ENCODE measurements at places on chromosomes 12 and 14.

DNA sequence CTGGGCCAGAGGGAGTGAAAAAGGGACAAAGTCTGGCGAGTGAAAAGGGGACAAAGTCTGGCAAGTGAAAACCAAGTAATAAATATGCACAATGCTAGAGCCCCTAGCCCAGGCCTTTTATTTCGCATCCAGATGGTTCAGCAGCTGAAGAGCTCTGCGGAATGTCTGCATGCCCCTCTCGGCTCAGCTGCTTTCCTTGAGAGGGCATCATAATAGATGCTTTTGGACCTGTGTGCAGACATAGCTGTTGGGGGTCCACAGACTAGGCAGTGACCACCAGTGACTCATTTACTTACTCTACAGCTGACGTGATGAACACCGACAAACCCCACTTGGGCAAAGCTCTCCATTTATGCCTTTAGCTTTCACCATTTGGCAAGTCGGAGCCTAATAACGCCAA lies 4.3 kb downstream of the NIN start:
- DNase-seq, result no peak

DNA sequence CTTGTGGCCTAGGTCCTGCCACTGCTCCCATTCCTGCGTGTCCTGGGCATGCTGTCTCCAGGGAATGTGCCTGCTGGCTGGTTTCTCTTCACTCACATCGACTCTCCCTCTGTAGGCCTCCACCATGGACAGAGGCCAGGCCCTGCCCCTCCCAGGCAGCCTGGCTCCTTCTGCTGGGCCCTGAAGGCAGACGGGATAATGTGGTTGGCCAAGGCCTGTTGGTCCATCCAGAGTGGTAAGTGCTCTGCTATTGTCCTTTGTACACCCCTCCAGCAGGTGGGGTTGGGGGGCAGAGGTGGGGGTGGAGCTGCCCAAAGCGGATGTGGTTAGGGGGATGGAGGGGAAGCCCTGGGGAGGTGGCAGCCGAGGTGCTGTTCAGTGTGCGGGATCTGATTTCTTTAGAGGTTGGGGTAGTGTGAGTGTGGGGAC lies 9.5 kb upstream of the NR4A1 start:
- DNase-seq, result no peak

DNA sequence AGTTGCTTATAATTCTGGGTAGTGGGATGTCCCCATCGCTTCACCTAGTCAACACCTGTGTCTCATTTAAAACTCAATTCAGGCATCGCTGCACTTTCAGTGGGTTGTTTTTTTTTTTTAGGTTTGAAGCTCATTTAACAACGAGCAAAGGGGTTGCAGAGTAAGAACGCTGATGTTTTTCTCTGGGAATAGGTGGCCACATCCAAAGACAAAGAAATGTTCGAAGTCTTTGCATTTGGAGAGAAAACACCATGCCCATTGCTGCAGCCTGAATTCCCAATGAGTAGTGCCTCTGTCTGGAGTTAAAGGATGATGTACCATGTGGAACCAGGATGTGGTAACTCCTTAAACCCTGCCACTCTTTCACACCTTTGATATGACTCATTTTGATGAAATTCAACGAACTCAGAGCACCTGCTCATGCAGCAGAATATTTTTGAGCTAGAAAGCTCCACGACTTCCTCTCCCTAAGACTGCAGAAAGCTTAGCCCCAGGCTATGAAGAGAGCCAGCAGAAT lies 35.1 kb upstream of the BATF start:
- no peak for DNase-seq

DNA sequence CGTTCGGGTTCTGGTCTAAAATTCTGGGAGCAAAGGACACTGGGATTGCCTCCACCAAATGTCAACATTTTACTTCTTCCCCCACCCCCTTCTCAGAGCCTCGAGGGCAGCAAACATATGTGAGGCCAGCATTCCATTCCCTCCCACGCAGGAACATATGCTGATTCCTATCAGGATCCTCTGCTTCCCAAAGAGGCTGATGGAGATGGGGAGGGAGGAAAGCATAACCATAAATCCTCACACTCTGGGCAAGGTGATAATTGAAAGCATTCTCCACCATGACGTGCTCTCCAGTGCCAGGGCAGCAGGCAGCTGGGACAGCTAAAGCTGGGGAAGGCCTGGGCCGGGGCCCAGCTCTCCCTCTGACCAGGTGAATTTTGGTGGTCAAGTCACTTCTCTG lies 395.0 kb downstream of the ZFP36L1 start:
- no peak for DNase-seq

GRCh38 chr12:60475825-60476224 lies 880.0 kb downstream of the SLC16A7 start:
- no peak for DNase-seq

DNA sequence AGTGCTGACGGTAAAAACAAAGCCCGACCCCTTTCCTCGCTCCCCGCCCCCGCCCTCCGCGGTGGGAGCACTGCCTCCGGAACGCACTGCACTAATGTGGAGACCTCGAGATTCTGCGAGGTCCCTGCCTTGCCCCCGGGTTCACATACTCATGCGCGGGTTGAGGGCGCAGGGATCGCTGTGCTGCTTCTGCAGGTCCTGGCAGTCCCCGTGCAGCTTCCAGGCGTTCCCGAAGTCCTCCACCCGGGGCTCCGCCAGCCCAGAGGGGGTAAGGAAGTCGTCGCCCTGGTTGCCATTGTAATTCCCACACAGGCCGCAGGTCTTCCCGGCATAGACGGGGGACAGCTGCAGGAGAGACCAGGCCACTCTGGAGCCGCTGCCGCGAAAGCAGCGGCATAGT lies 66.8 kb downstream of the VWF start:
- DNase-seq, result no peak

DNA sequence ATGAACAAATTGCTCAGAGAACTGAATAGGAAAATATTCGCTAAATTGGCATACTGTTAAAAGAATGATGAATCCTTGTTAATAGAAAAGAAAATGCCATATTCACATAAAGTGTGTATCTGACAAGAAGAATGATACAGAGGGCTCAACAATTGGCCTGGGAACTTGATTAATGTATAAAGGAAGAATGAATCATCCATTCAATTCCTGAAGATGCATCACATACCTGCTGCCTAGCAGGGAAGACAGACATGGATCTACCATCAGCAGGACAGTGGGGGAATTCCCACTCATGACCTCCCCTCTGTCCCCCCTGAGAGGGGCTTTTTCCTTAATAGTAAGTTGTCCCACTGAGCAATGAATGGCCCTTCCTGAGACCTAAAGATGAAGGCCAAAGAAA lies 13.5 kb downstream of the PTPN21 start:
- no peak for DNase-seq

- no peak for DNase-seq
Measured at GRCh38 chr12:11798006-11798708, 148.7 kb downstream of the ETV6 start.

GRCh38 chr12:45549337-45549902 lies 180.1 kb upstream of the ARID2 start:
- DNase-seq, result no peak

GRCh38 chr12:28424965-28425364 lies 234.7 kb downstream of the CCDC91 start:
- no peak for DNase-seq

DNA sequence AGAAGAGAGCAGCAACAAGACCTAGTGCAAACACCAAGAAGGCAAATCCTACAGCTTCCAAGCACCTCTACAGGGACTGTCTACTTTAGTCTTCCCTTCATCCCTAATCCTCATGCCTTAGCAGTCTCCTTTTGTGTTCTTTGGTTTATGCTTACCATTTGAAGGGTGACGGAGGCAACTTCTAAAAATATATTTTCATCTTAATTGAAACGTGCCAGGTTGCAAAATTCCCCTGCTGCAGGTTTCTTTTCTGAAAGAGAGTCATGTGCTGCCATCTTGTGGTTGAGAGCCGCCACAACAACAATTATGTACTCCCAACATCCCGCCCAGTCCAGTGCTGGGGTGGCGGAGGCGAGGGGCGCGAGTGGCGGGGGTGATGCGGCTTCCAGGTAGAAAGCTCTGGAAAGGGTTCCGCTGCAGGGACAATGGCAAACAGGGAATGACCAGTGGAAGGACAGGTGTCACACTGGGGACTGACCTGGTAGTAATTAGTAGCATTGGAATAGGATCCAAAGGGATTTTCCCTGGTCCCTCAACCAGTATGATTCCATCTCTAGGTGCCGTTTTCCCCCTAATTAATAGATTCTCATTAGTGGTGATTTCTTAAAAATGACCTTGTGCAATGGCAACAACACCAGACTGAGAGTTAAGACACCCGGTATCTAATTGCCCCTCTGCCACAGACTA lies 80.3 kb upstream of the GNG2 start:
- peak; percentile 57 for DNase-seq

GRCh38 chr14:29608861-29609260 lies 318.8 kb downstream of the PRKD1 start:
- DNase-seq, result no peak

DNA sequence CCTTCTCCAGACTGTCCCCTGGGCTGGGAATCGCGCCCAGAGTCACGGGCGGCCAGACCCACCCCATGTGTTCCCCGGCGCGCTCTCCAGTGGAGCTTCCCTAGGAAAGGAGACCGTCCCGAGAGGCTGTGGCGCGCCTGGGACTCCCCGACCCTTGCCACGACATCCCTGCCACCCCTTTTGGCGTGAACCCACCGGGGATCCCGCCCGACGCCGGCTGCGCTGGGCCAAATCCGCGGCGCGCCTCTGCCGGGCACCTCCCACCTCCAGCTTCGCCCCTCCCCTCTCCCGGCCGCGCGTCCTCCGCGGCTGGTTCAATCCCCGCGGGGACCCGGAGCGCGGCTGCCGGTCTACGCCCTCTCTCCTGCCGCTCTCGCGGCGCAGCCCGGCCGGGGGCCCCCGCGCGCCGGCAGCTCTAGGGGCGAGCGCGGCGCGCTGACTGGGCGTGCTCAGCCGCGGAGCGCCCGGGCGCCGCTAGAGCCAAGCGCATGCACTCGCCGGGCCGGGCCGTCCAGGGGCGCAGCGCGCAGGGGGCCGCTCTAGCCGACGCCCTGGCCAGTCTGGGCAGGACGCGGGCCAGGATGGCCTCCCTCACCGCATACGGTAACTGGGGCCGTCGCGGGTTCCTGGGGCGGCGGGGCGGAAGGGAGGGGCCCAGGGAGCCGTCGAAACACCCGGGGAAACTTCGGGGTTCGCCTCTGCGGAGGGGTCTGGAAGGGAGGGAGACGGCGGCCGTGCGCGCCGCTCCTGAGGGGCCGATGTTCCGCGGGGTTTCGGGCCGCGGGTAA lies 77.4 kb upstream of the ANO4 start:
- DNase-seq, result no peak

GRCh38 chr14:52329678-52330369 lies 15.7 kb downstream of the PTGER2 start:
- no peak for DNase-seq

GRCh38 chr14:103002578-103003350 lies 54.6 kb downstream of the CDC42BPB start:
- DNase-seq, result no peak

- DNase-seq, result no peak
Measured at GRCh38 chr12:122895320-122895703, 612 bp downstream of the VPS37B start.

DNA sequence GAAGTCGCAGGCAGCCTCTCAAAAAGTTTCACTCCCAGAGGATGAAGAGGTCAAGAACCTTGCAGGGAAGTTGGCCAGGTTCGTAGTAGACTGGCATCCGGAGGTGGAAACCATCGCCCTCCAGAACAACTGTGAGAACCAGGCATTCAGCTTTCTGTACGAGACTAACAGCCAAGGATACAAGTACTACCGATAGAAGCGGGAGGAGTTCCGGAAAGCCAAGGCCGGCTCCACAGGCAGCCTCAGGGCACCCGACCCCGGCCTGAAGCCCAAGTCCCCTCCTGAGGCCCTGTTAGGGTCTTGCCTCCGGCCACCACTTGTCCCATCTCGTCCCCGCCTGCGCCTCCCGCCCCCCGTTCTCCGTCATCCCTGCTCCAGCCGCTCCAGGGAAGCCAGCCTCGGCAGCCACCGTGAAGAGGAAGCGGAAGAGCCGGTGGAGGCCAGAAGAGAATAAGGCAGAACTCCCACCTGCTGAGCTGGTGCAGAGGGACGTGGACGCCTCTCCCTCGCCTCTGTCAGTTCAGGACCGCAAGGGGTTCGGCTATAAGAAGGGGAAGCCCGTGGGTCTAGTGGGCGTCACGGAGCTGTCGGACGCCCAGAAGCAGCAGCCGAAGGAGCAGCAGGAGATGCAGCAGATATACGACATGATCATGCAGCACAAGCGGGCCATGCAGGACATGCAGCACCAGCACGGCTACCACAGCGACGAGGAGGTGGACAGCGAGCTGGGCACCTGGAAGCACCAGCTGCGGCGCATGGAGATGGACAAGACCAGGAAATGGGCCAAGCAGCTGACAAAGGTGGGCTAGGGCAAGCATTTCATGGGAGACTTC lies 366.8 kb upstream of the ATXN7L3B start:
- DNase-seq, result no peak

GRCh38 chr14:25955772-25956171 lies 642.1 kb downstream of the NOVA1 start:
- DNase-seq, result no peak

GRCh38 chr12:122835750-122836026 lies 431 bp downstream of the HIP1R start:
- DNase-seq, result no peak

Measured in T-helper 2 cell (primary cell).